ENCODE measurements at places on chromosomes 7 and 10.

DNA sequence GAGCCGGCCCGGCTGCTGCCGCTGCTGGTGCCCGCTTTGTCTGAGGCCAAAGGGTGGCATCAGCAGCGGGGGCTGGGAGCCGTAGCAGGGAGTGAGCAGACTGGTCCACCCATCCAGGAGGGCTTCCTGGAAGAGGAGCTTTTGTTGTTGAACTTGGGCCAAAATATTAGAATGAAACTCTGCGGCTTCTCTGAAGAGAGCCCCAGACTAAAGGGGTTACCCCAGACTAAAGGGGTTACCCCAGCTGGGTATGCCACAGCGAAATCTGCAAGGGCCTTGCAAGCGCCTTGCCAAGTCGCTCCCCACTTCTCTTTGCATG, 154.7 kb upstream of the ZMIZ1 start:
- no peak for DNase-seq

DNA sequence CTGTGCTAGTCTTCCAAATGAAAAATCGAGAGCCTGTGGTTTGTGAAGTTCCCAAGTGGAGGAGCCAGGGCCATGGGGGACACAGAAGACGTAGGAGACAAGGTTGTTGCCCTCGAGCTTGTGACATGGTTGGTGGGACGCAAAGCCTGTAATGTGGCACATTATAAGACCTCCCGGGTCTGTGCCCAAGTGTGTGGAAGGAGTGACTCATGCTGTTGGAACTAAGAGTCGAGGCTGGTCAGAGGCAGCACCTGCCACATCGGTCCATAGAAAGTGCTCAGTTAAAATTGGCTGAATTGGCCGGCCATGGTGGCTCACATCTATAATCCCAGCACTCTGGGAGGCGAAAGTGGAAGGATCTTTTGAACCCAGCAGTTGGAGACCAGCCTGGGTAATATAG, 27.0 kb upstream of the PODXL start:
- no peak for DNase-seq

- peak; percentile 83 for DNase-seq
These were observed 1.5 kb downstream of the GSDME start for GRCh38 chr7:24755541-24756407.

- DNase-seq: no peak
These were observed 6.5 kb upstream of the PPIF start for GRCh38 chr10:79340646-79341244.

DNA sequence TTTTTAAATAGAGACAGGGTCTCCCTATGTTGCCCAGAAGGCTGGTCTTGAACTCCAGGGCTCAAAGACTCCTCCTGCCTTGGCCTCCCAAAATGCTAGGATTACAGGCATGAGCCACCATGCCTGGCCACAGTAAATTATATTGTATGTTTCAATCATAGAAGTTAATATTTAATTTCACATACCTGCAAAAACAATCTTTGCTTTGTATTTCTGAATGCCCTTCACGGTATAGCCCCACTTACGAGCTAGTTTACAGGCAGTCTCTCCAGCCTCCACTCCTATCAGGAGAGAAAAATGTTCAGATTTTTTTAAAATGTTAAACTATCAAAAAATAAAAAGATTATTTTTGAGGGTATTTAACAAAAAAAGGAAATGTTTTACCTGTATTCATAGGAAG, 10.4 kb downstream of the OAT start:
- DNase-seq: no peak

DNA sequence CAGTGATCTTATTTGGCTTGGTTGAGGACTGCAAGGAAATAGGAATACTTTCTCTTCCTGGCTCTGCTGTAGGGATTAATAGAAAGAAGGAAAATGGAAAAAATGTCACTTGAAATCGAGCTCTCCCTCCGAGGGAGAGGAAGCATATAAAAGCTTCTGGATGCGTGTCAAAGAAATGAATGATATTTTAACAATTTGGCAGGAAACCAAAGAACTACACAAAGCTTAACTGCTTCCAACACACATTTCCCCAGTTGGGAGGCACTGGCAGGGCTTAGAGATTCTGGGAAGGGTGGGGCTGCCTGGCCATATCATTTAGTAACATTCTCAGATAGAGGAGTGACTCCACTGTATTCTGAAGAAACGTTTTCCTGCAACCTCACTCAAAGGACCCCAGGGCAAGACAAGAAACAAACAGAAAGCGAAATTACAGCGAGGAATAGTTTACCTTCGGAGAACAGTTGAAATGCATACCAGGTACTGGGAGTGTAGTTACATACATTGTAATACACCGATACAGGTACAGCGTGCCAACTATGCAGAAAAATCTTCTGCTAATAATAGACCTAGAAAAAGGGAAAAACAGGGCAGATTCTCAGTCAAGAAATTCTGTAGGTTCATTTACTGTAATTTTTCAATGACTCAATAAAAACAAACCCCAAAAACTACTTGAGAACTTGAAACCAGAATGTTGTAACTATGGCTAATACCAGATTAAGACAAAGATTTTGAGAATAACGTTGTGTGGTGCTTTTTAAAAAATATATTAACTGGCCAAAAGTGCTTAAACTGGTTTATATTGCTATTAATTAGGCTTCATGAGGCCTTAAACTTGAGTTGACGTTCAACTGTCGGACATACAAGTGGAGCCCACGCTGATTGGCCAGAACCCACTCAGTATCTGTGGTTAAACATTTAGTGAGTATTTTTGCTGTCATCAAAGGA, 75.7 kb upstream of the ASAH2 start:
- DNase-seq: peak; percentile 37

DNA sequence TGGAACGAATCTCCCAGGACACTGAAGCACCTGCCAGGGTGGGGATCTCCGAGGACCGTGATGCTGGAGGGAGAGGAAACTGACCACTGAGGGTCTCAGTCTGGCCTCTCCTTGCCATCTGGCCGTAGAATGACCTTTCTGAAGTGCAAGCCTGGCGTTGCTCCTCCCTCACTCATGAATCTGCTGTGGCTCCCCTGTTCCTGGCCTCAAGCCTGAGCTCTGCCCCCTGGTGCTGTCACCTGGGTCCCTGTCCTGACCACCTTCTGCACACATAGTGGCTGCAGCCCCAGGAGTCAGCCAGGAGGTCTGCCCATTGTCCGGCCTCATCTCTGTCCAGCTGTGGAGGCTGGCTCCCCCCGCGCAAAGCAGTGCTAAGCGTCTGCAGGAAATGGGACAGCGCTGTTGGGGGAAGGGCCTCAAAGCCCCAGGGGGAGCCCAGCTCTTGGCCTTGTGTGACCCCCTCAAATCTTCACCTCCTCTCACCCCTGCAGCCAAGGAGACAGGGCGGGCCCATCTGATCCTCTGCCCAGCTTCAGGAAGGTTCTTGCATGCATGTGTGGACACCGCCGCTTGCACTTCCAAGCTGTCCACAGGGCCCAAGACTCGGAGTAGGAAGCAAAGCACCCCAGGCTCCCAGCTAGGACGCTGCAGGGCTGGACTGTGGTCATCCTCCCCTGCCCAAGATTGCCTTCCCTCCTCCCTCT, 65.7 kb downstream of the MYL10 start:
- no peak for DNase-seq

DNA sequence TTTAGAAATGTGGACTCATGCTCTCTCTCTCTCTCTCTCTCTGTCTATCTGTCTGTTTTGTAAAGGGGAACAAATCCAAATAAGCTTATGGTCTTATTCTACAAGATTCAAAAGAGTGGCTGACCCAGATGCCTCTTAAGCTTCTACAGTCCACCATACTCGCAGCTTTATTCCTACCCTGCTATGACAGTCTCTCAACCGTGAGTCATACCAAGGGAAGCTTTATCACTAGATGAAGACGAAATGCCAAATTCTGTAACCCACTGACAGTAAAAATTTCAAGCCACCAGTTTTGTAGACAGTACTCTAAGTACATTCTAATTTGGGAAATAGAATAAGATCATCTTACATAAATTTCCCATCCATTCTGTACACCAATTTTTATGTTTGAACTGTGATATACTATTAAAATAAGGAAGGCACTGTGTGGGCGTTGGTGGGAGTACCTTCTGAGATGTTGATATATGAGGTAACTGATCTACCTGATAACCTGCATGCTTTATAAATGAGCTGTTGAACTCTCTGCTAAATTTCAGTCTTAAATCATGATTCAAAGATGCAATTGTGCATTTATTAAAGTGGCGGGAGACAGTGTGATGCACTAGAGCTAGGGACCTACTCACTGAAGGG, 153.2 kb downstream of the KLF6 start:
- no peak for DNase-seq

GRCh38 chr7:80847895-80848294, 71.0 kb downstream of the SEMA3C start:
- DNase-seq: no peak

DNA sequence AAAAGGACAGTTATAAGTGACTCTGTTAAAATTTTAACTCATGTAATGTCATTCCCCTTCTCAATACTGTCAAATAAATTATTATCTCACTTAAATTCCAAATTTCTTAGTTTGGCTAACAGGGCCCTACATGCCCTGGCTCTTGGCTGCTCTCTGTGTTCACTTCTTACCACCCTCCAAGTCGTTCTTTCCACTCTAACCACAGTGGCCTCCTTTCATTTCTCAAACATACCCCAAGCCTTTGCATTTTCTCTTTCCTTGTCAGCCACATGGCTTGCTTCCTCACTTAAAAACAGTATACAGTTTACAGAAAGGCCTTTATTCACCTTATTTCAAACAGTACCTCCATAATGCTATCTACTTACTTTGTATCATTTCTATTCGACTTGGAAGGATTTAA, 737.1 kb upstream of the ZWINT start:
- peak; percentile 17 for DNase-seq

DNA sequence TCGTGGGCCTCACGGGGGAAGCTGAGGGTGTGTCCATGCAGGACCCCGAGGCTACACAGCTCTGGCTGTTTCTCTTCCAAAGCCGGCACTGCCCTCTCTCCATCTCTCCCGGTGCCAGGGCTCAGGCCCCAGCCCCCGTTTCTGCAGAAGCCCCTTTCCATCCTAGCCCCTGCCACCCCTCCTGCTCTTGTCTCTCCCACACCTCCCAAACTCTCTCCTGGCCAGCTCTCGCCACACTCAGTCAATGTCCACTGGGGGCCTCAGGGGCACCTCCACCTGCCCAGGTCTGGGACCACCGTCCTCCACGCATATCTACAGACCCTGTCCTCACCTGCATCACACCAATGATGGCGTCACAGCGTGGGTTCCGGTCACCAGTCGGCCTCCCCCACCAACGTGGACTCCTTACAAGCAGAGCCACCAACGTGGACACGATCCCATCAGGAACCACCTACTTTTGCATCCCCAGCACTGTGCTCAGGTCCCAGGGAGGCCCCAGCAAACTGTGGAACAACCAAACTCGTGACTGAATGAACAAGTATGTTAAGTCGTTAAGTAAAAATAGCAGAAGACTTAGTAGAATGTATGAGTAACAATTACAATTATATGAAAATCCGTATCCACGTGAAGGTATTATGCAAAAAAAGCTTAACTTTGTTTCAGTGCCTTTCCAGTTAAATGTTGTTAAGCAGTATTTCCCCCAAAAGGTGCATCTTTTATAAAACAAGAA, 38.4 kb downstream of the DIP2C start:
- DNase-seq: no peak

- DNase-seq: peak; percentile 38
These were observed 55.4 kb upstream of the KLF14 start for GRCh38 chr7:130789436-130789835.

DNA sequence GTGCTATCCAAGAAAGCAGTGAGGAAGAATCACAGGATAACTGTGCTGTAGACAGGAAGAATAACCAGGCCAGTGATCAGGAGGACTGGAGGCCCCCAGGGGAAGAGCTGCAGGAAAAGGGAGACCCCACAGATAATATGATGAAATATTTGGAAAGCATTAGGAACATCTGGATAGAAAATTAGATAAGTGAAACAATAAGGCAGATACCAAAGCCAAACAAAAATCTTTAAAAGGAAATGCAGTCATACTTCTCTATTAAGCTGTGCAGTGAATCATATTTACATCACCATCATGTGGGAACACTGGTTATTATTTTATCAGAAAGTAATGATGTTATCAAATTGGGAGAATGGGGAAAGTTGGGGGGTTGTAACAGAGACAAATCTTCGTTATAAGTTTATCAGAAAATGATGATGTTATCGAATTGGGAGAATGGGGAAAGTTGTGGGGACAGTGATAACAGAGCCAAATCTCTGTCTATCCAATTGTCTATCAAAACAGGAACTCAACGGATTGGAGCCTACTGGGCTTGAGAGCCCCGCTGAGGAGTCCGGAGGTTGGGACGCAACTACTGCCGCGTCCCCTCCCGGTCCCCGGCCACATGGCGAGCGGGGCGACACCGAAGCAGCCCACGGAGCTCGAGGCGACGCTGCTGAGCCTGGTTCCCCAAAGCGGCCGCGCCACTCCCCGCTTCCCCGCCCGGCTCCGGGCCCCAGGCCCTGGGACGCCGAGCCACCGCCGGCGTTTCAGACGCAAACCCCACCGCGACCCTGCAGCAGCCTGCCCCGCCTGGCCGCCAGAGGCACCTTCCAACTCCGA, 14.0 kb upstream of the RALA start:
- DNase-seq: no peak

GRCh38 chr7:111080495-111081105, 10.3 kb upstream of the LRRN3 start:
- no peak for DNase-seq

DNA sequence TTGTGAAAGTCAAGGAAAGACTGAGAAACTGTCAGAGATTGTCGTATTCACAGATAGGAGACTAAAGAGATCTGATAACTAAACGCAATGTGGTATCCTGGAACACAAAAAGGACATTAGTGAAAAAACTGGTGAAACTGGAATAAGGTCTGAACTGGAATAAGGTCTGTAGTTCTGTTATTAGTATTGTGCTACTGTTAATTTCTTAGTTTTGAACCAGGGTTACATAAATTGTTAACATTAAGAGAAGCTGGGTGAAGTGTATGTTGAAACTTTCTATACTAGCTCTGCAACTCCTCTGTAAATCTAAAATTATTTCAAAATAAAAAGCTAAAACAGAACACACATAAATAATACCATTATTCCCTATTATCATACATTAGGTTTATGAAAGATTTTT, 3.4 kb upstream of the NT5C2 start:
- DNase-seq: no peak

- DNase-seq: no peak
These were observed 43.4 kb downstream of the GLRX3 start for GRCh38 chr10:130179640-130180039.

- no peak for DNase-seq
These were observed 50.0 kb downstream of the CREB3L2 start for GRCh38 chr7:137951700-137952425.

DNA sequence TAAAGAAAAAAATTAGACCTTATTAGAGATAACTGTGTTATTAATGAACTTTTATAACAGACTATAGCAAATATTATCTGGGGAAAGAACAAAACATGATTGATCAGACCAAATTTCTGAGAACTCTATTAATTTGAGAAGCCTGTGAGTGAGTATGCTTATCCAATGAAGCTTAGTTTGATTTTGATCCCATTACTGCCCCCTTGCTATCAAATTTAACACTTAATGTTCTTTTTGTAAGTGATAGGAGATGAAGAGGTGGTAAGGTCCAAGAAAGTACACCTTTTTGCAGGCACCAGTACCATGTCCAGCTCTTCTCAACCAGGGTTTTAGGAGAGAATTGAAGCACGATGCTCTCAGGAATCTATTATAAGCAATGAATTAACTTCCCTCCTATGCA, 49.9 kb downstream of the ZNF365 start:
- DNase-seq: no peak

GRCh38 chr10:14608381-14609001, 166.2 kb downstream of the FAM107B start:
- peak; percentile 95 for DNase-seq
